ENCODE measurements at places on chromosomes 4 and X.
A peak's percentile ranks its signal among the peaks of the same experiment; 100 is the strongest.

- peak; percentile 81 for DNase-seq
Measured at GRCh38 chr4:13160920-13161319, 323.2 kb downstream of the RAB28 start.

GRCh38 chrX:66221856-66222255 lies 57.8 kb downstream of the HEPH start:
- no peak for DNase-seq

- no peak for DNase-seq
Measured at GRCh38 chr4:4950561-4951290, 68.5 kb downstream of the CYTL1 start.

- DNase-seq, result no peak
Measured at GRCh38 chr4:25884031-25884782, 21.4 kb upstream of the SEL1L3 start.

GRCh38 chr4:188177997-188178675 lies 38.9 kb downstream of the TRIML1 start:
- no peak for DNase-seq

DNA sequence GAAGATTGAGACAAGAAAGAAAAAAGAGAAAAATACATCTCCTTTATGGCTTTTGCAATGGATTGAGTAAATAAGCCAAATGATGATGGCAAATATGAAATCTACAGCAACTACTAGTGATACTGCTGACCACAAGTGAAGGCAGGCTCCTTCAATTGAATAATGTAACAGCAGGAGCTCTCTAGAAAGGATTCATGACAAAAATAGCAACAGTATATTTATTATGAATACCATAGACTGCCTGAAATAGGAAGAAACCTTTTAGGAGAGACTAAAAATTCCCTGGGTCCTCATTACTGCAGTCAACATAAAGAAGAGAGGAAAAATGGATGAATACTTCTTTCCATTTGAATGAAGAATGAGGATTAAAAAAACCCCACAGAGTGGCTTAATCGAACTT lies 306.8 kb upstream of the ANXA10 start:
- no peak for DNase-seq

DNA sequence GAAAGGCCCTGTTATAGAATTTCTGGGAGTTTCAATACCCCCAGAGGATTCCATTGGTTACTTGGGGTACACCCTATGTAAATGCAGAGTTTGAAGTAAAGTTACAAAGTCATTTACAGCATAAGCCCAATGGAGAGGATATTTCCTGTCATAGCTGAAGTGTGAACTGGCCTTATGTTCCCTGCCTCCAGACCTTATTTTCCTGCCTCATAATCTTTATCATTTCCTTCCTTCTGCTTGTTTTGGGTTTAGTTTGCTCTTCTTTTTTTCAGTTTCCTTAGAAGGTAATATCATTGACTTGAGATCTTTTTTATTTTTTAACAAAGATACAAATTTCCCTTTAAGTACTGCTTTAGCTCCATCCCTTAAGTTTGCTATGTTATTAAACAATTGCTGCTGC lies 85.4 kb downstream of the PPEF1 start:
- DNase-seq, result no peak

- DNase-seq, result no peak
Measured at GRCh38 chr4:55367084-55367722, 21.2 kb downstream of the SRD5A3 start.

DNA sequence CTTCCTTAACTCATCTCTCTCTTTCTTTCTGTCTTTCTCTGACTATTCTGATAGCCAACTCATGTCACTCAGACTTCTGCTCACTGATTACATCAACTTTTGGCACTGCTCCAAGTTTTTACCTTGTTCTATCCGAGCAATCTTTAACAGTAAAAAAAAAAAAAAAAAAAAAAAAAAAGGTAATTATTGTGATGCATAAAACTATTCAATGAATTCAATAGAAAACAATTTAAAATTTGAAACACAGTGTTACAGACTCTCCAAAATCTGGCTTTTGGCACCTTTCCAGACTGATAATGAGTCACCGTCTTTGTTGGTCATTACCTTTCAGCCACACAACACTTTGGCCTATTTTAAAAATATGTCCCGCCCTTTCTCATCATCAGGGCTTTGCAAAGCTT lies 229.5 kb downstream of the GALNTL6 start:
- DNase-seq, result peak; percentile 64

GRCh38 chr4:27357283-27357682 lies 496.6 kb downstream of the STIM2 start:
- no peak for DNase-seq

DNA sequence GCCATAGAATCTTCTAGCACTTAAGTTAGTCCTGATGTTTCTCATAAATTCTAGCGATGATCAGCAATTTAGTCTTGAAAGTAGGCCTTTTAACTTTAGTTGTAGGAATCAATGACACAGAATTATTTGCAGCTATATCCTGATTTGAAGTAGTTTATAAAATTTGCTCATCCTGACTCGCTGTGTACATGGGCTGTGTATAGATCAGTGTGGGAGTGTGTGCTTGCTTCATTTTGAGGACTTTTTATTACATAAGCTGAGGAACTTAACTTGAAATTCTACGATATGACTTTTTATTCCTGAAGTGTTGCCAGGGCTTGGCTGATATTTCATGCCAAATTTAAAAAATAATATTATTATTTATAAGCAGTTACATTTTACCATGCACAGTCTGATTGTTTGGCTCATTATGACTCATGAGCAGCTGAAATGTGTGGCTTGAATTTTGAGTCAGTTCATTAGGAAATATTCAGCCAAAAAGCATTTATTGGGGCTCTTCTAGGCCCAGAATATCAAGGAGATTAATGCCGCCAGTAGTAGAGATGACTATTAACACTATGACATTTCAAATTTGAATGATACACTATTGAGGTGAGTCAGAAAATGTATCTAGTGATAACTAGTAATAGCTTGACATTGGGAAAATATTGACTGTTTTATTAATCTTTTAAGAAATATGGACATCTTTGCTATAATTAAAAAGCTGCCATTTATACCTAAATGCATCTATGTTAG lies 128.9 kb upstream of the LIMCH1 start:
- no peak for DNase-seq

DNA sequence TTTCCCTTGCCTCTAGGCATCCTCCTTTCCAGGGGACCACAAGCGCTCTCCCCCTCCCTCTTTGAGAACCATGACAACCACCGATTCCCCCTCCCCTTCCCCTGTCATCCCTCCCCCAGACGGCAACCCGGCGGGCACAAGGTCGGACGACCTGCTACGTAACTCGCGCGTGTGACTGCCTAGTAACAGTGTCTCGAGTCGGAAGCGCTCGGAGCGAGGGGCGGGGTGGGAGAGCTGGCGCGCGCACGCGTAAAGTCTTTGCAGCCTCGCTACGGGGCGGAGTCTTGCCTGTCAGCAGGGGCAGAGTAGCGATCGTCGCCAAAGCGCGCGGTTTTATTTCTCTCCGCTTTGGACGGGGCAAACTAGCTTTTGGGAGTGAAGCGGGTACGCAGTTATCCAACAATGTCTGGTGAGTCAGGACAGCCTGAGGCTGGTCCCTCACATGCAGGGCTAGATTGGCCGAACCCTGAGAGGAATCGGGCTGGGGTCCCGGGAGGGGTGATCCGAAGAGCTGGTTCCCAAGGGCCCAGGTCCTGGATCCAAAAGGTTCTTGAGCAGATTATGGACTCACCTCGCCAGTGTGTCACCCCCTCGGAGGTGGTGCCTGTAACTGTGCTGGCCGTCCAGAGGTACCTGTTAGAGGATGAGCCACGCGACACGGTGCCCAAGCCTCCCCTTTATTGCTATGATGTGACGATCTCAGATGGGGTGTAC lies at the start of gene RADX:
Gene RADX (plus strand): TSS at position 300 of the 714 bp plus-strand sequence. CDS start 103 bp downstream, at position 403.
- DNase-seq, result peak; percentile 28

GRCh38 chr4:48913346-48913745 lies 6.8 kb upstream of the OCIAD2 start:
- no peak for DNase-seq

- DNase-seq, result no peak
Measured at GRCh38 chrX:20594985-20595384, 328.3 kb upstream of the RPS6KA3 start.

GRCh38 chr4:176090115-176090514 lies 24.5 kb downstream of the WDR17 start:
- DNase-seq, result no peak

DNA sequence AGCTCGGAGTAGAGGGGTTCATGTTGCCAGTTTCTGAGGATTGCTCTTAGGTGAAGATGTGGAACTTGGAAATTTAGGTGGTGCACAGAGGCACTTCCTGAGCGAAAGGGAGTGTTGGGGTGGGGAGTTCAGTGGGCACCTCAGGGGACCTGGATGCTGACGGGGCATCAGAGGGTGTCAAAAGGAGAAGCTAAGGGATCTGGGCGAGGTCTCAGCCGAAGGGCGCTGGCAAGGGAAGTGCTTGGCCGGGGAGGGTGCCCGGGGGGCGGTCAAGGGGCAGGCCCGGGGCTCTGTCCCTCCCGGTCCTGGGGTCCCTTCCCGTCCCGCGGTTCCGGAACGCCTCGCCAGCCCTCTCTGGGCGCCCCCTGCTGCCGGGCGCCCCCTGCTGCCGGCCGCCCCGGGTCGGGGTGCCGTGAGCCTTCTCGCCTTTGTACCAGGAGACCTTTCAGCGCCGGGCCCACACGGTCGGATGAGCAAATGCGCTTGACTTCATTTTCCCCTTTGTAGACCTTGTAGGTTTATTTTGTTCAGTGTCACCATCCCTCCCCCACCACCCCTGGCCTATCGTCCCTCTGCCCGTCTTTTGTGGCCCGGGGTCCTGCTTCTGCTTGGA lies 3.0 kb upstream of the PHOX2B start:
- no peak for DNase-seq

DNA sequence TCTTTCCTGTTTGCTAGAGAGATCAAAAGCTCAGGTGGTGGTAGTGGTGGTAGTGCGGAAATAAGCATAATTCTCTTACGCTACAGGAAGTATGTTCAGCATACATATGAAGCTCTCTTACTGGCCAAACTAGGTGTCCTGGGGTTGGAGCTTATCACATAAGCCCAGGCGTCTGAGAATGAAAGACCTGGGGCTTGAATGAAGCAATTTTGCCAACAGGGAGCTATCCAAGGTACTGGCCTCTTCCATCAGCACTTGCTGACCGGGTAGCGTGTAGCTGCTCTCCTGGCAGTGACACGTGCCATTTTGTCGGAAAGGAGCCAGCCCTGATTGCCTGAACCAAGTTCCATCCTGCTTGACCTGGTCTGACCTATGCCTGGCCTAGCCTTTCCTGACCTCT lies 65.9 kb upstream of the HPF1 start:
- no peak for DNase-seq

- DNase-seq, result no peak
Measured at GRCh38 chrX:79107891-79108718, 36.4 kb upstream of the GPR174 start.

- no peak for DNase-seq
Measured at GRCh38 chrX:130841776-130842175, 61.2 kb downstream of the ENOX2 start.

GRCh38 chr4:122632396-122633143 lies 11.7 kb upstream of the IL21 start:
- no peak for DNase-seq

GRCh38 chr4:182348779-182349326 lies 105.7 kb downstream of the TENM3 start:
- DNase-seq, result no peak

DNA sequence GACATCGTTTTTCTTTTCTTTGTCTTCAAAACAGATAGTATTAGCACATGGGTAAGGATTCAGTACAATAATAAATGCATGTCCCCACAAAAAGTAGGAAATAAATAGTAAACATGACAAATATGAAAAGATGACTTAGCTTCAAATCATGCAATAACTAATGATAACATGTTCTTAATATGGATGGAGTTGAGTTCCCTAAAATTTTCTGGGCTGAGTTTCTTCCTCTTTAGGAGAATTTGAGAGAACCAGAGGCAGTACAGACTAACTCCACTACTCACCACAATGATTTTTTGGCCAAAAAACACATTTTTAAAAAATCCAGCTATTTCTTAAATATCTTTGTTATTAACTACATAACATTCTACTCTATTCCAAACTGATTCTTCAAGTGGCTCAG lies 432.3 kb upstream of the HS3ST1 start:
- no peak for DNase-seq

DNA sequence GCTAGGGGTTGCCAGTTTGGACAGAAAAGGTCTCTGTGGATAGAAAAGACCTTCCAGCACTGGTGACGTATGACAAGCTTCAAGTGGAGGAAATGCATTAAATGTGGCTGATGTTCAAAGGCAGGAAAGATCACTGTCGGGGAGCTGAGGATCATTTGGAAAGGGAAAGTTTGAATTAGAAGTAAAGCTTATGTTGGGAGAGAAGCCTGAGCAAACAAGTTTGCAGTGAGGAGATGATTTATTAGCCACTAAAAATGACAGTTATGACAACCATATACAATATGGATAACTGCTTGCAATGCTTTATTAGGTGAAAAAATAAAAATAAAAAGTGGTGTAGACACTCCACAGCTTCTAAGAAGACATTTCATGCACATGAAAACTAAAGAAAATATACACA lies 135.3 kb upstream of the HS3ST1 start:
- DNase-seq, result no peak

DNA sequence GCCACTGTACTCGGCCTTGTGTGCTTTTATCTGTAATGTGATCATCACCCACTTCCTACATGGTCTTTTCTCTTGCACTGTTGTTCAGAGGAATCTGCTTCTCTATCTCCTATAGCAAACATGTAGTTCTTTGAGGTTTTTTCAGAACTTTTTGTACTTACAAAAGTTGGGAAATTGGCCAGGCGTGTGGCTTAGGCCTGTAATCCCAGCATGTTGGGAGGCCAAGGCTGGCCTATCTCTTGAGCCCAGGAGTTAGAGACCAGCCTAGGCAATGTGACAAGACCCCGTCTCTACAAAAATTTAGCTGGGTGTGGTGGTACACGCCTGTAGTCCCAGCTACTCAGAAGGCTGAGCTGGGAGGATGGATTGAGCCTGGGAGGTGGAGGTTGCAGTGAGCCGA lies 30.4 kb downstream of the TAF1 start:
- no peak for DNase-seq

DNA sequence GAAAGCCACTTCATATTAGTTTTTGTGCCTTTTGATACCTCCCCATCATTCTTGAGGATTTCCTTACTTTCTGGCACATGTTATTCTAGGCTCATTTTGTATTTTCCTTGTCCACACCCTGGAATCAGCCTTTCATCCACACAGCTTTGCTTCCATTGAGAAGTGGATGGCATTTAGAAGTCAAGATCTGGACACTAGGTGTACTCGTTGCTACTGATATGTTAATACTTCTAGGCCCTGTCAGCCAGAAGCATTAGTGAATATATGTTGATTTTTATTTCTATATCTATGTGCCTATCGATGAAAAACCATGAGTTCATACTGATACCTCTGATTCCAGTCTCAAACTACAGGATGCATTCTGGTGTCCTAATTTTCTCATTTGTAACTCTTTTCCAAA lies 73.2 kb downstream of the ARHGAP24 start:
- DNase-seq, result no peak

- DNase-seq, result no peak
Measured at GRCh38 chrX:26522501-26522900, 306.5 kb downstream of the MAGEB5 start.

DNA sequence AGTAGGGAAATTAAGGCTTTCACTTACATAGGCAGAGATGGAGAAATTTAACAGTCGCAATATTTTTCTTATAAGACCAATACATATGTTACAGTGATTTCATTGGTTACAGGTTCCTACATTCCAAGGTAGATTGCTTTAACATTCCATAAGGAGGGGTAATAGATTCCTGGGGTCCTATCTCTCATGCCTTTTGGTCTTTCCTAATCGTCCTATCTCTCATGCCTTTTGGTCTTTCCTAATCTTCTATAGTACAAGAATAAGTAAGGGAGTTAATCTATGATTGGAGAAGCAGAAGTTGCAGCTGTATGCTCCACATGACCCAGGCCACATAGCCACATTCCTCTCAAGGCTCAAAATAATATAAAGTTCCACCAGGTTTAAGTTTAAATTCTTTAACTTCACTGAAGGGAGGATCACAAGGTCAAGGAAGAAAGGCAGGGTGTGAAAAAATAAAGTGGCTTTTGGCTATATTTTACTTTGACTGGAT lies 285.0 kb upstream of the BOD1L1 start:
- no peak for DNase-seq

All from NCI-H2029 (cell line).